ENCODE measurements at places on chromosomes 16 and 17.

DNA sequence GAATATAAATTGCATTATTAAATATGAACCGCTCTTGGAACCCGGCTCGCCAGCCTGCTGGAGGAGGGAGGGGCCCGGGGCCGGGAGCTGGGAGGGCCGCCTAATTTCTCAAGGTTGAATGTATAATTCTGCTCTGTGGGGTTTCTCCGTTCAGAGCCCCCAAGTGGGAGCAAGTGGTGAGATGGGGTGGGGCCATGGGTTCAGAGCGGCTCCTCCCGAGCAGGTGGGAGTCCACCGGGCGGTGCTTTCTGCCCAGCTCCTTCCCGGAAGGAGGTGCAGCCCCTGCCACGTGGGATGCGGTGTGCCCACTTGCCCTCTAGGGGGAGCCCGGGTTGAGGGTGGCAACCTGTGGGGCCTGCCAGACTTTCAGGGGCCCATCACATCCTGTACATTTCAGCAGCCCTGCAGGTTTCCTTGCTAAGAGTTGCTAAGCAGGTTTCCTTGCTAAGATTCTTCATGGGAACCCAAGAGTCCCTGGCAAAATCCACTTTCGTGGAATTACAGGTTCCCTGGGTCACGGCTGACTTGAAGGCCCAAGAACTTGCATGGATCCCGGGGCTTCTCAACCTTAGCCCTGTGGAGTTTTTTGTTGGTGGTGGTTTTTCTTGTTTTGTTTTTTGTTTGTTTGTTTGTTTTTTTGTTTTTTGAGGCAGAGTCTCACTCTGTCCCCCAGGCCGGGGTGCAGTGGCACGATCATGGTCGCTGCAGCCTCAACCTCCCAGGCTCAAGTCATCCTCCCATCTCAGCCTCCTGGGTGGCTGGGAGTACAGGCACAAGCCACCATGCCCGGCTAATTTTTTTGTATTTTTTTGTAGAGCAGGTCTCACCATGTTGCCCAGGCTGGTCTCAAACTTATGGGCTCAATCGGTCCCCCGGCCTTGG lies 196.7 kb upstream of the GSE1 start:
- peak; percentile 84 for ATAC-seq

DNA sequence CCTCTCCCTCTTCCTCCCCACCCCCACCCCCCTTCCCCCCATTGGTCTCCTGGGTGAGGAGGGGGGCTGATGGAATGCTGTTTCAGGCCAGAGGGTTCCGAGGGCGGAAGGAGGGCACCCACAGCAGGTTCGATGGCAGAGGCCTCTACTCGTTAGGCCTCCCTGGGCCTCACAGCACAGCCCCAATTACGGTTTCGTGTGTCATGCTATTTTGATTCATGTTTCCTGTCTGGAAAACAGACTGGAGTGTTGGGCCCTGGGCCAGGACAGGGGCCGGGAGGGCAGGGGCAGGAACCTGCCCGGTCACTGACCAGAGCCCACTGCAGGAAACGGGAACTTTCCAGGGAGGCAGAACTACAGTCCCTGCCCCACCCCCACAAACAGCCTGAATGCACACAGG lies 138.2 kb downstream of the C16orf95 start:
- peak; percentile 40 for ATAC-seq

DNA sequence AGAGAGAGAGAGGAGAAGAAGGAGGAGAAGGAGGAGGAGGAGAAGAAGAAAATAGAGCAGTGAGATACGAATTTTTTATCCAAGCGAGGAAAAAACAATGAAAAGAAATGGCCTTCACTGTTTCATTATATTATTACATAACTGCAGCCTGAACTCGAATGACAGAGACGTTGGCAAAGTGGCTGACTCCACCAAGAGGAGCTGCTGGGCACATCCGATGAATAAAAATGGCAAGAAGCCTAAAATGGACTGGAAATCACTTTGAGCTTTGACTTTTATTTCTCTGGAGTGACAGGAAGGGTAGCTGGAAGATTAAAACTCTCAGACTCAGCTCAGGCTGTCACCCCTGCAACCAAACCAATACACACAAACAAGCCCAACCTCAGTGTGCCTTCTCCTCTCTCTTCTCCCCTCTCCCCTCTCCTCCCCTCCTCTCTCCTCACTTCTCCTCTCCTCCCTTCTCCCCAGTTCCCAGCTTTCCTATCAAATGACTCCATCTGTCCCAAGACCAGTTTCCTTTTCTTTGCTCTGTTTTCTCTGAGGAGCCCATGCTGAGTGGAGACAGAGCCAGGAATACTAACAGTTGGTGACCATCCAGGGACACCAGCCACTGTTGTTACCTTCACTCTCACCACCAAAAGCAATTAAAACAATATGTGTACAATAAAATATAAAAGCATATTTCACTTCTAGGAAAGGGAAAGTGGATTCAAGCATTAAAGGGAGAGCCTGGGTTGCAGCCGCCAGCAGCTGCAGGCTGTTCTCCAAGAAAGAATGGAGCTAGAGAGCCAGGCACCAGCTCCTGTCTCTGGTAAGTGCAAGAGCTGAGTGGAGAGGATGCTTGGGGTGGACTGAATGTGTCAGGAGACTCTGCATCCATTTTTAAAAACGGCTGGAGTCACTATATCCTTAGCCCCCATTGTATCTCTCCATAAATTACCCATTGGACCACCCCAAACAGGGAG lies 51.2 kb downstream of the SOX9 start:
- ATAC-seq: no peak

GRCh38 chr16:88894681-88895300 lies 28.3 kb upstream of the PABPN1L start:
- no peak for ATAC-seq

DNA sequence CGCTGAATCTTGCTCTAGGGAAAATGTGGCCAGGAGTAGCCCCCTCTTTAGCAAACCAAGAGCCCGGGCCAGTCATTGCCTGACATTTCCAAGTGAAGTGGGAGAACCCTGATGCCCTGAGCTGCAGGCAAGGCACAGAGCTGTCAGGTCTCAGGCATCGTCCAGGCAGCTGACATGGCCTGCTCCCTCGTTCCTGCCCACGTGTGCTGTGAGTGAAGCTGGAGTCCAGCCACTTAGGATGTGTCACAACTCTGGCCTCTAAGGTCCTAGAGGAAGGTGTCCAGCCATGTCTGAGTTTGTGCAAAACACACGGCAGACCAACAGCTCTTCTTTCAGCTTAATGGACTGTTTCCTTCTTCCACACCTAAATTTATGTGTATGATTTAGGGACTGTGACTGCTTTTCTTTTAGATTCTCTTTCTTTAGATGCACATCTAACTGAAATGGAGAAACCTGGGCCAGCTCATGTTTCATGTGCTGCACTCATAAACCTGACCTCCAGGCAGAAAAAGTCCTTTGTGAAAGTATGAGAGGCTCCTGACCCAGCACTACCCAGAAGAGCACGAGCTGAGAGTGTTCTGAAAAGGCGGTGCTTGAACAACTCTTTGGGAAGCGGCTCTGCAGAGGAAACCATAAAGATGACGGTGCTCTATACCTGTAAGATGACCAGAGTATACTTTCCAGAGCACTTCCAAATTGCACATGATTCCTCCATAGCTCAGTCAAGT lies 14.8 kb upstream of the LIMD2 start:
- ATAC-seq: no peak

DNA sequence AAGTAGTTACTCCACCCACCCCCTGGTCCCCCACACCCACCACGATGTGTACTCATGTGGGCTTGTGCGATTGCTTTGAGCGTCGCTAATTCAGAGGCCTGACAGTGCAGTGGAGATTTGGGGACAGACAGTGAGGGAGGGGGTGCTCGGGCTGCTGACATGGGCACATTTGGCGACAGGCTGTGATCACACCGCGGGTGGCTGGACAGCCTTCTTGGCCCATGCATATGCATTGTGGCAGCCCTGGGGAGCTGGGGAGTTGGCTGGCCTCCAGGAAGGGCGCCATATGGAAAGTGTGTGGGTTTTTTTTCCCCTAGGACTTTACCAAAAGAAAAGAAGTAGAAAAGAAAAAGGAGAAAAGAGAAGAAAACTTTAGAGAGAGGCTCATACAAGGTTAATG lies 275.5 kb upstream of the N4BP1 start:
- ATAC-seq: no peak

GRCh38 chr17:74520790-74521480 lies 10.3 kb downstream of the CD300LB start:
- ATAC-seq: no peak

- ATAC-seq: no peak
Measured at GRCh38 chr17:59844884-59845594, 47.7 kb downstream of the TUBD1 start.

DNA sequence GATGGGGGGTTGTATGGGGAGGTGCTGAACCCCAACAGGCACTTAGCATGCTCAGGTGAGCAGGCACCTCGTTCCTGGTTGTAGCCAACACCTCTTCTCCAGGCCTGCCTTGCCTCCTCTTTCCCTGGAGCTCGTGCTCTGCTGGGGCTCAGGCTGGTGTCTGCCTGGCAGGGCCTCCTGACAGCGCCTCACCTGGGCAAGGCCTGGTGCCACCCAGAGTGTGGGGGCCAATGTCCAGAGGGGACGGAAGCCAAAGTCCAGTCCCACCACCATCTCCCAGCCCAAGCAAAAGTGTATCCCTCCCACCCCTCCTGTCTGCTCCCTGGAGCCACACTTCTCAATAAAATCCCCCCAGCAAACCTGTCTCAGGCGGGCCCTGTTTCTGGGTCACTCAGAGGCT lies 304.2 kb upstream of the TNRC6C start:
- no peak for ATAC-seq

DNA sequence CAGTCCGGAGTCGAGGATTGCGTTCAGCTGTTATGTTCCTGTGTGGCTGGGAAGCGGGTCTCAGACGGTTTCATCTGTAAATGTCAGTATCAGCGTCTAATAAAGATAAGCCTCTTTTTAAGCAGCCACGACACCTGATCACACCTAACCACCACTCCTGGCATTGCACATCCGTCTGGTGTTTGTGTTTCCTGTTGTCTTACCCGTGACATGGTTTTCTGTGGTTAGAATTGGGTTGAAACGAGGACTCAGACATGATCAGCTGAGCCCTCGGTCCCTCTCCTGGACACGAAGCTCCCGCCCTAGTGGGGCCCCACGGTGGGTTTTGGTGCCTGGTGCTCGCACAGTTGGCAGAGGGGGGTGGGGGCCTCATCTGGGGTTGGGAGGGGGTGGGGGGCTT lies 18.3 kb downstream of the CPNE7 start:
- ATAC-seq: no peak

- no peak for ATAC-seq
Measured at GRCh38 chr16:19344224-19344801, 58.8 kb downstream of the CLEC19A start.

- no peak for ATAC-seq
Measured at GRCh38 chr16:5951486-5951885, 853.9 kb upstream of the EEF2KMT start.

DNA sequence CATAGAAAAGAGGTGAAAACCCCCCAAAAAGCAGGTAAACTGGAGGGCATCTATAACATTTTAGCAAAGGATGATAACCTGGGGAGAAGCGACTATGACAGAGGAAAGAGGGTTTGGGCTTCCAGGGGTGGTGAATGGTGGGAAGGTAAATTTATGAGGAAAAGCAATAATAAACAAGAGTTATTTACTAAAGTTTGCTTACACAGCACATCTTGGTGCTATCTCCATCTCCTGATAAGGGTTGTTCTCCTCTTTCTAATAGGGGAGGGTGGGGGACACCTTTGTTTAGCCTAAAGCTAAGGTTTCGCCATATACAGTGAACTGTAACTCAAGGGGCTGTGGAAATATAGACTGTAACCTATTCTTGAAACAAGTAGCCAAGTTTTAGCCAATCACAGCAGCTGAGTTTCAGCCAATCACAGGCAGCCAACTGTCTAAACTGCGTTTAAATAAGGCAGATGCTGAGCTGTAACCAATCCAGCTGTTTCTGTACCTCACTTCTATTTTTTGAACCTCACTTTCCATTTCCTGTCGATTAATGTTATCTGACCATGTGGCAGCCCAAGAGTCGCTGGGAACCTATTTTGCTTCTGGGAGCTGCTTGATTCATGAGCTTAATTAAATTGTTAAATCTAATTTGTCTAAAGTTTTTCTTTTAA lies 191.8 kb downstream of the MAP2K6 start:
- no peak for ATAC-seq

DNA sequence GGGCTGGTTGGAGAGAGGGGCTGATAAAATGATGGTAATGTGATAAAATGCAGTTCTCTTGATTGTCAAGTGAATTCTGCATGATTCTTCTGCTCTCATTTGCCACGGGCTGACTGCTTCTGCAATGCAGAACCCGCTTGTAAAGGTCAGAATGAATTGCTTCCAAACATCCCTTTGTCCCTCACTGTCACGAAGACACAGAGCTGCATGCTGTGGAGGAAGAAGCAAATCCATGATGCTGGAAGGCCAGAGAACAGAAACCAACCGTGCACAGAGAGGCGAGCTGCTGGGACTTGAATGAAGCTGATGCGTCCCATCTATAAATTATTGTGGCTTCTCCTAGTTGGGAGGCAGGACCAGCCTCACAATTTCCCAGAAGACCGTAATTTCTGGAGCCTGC lies 171.6 kb downstream of the PRKCB start:
- no peak for ATAC-seq

DNA sequence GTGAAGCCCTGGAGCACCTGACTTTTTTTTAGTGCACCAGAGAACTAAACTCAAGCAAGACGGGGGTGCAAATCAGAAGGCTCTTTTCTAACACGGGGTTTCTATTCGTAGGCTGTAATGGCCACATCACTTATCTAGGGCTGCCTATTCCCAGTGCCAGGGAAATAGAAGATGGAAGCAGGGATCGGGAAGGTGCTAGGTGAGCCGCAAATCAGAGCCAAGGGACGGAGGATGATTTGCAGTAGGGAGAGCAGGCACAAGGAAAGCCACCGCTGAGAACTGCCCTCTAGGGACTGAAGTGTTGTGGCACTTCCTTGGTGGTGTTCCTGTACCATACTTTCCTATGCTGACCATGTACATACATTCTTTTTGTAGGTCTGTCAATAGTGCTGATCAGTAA lies 7.8 kb upstream of the SLC46A1 start:
- ATAC-seq: no peak

DNA sequence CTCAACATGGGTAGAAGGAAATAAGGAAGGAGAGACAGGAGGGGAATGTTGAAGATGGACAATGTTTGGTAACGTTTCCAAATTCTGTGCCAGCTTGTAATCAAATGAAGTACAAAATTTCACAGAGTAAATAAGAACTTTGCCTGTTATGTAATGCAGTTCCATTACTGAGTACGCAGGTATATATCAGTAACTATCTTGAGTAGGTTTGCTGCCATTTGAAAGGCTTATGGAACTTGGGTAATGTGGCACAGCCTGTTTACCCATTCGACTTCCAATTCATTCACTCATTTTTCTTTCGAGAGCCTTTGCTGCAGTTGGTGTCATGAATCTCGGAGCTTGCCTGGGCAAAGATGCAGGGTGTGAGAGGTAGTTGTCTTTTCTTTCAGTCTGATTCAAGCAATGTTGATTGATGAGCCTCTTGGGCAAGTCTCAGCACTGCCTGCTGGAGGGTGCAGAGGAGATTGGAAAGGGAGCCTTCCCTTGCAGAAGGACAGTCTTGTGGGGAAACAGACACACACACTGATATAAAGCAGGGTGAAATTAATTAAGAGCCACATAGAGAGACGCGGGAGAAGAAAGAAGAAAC lies 53.4 kb downstream of the ZNF18 start:
- ATAC-seq: peak; percentile 89

GRCh38 chr16:87391324-87391949 lies 699 bp upstream of the MAP1LC3B start:
- no peak for ATAC-seq

Data from esophagus mucosa (tissue), 1 donor.